ENCODE measurements at places on chromosomes 5 and 9. TPM values are rescaled to one million over a fixed set of nuclear protein-coding genes. Genes with fewer than 3 reads are reported as not detected.

PCDHB14 gene
- total RNA-seq: not detected

MEIKIN gene
- total RNA-seq: not detected

ANKRD20A1 gene
- 1.8 TPM for total RNA-seq

SNCB gene
- total RNA-seq: not detected

LCN2 gene
- not detected for total RNA-seq

DIPK1B gene
- not detected for total RNA-seq

GMCL2 gene
- total RNA-seq: not detected

LRRC8A gene
- total RNA-seq: 24.5 TPM

C7 gene
- not detected for total RNA-seq

PPP2R2B gene
- total RNA-seq: 1.0 TPM

PCBD2 gene
- 11.2 TPM for total RNA-seq

ENTPD8 gene
- total RNA-seq: not detected

INSL6 gene
- total RNA-seq: not detected

NFIB gene
- 0.15 TPM for total RNA-seq

CXCL14 gene
- not detected for total RNA-seq

PAEP gene
- not detected for total RNA-seq

NUP188 gene
- total RNA-seq: 115 TPM

GZMA gene
- 10.3 TPM for total RNA-seq

C1QTNF2 gene
- total RNA-seq: not detected

ZFP37 gene
- 1.6 TPM for total RNA-seq

CTSV gene
- 2.1 TPM for total RNA-seq

SH3RF2 gene
- not detected for total RNA-seq

LARP1 gene
- 242 TPM for total RNA-seq

KIF20A gene
- total RNA-seq: 66.2 TPM

LVRN gene
- total RNA-seq: 1.9 TPM

TJP2 gene
- total RNA-seq: 27.3 TPM

C5orf58 gene
- total RNA-seq: not detected

NR4A3 gene
- 4.8 TPM for total RNA-seq

NUTM2G gene
- not detected for total RNA-seq

SOX30 gene
- 0.50 TPM for total RNA-seq

CDH9 gene
- not detected for total RNA-seq

WDR38 gene
- not detected for total RNA-seq

GKAP1 gene
- total RNA-seq: 5.6 TPM

SH3GL2 gene
- not detected for total RNA-seq

RHOBTB3 gene
- 0.95 TPM for total RNA-seq

ACOT12 gene
- total RNA-seq: not detected

FLT4 gene
- total RNA-seq: 0.34 TPM

KIF24 gene
- 4.9 TPM for total RNA-seq

MACIR gene
- 5.2 TPM for total RNA-seq

NME5 gene
- not detected for total RNA-seq

PCDHA7 gene
- not detected for total RNA-seq

PLPP7 gene
- total RNA-seq: not detected

ANKRD31 gene
- 0.32 TPM for total RNA-seq

PCDHB16 gene
- not detected for total RNA-seq

SPINK7 gene
- total RNA-seq: not detected

SLC4A9 gene
- total RNA-seq: 0.26 TPM

CD274 gene
- 42.2 TPM for total RNA-seq

KLHL3 gene
- total RNA-seq: 5.3 TPM

CCNJL gene
- not detected for total RNA-seq

HCN1 gene
- total RNA-seq: not detected

SAP30L gene
- total RNA-seq: 28.9 TPM

WNT8A gene
- total RNA-seq: not detected

NTRK2 gene
- 9.6 TPM for total RNA-seq

CCDC152 gene
- total RNA-seq: 2.7 TPM

SPINK6 gene
- not detected for total RNA-seq

NUTM2F gene
- total RNA-seq: not detected

TMEM171 gene
- total RNA-seq: not detected

All from activated T-helper 17 cell treated with anti-CD3 and anti-CD28 coated beads, Interleukin-2, amount 50 U/mL, for 72 hours (primary cell).